ENCODE measurements at places on chromosomes 4 and X.

GRCh38 chr4:34972189-34972588 lies 1272.1 kb downstream of the ARAP2 start:
- no peak for DNase-seq

DNA sequence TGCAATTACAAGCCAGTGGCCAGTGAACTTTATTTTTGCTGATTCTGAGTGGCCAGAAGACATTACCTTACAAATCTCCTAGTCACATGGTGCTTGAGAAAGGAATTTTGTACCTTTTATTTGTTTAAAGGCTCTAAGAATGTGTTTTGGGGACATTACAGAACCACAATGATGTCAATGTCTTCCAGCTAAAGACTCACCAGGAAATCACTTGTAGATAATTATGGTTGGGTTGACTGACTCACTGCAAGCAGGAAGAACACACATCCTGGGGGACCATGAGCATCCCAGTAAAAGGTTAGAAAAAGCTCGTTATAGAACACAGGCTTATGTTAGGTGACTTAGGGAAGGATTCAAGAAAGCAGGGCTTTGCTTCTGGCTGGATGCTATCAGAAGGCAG lies 119.4 kb upstream of the FAM9B start:
- no peak for DNase-seq

- DNase-seq, result no peak
Observed at GRCh38 chrX:3514996-3515395, 168.5 kb upstream of the MXRA5 start.

DNA sequence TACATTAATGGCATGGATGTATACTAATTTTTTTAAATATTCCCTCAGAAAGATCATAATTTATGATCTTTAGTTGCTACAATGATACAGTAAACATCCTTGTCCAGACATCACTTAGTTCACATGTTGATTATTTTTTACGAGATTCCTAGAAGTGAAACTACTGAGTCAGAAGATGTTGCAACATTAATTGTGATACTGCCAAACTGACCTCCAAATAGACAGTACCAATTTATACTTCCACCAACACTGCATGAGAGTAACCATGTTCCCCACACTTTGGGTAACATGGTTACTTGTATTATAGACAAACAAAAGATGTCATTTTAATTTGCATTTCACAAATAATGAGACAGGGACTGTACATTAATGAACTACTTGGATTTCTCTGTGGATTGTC lies 19.6 kb downstream of the RCHY1 start:
- peak; percentile 67 for DNase-seq

- DNase-seq, result no peak
Observed at GRCh38 chr4:53917729-53918128, 146.7 kb downstream of the CHIC2 start.

DNA sequence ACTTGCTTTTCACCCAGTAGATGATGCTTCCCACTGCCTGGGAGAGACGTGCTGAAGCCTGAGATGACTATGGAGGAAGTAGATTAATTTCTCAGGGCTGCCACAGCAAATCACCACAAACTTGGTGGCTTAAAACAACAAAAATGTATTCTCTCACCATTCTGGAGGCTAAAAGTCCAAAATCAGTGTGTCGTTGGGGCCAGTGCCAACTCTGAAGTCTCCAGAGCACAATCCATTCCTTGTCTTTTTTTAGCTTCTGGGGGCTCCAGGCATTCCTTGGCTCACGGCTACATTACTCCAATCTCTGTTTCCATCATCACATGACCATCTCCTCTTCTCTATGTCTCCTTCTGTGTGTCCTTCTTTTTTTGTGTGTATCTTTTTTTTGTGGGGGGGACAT lies 105.8 kb upstream of the C1QTNF7 start:
- no peak for DNase-seq

GRCh38 chr4:177023951-177024350 lies 231.2 kb upstream of the VEGFC start:
- DNase-seq, result no peak

- no peak for DNase-seq
Observed at GRCh38 chr4:7653510-7654369, 219.0 kb upstream of the PSAPL1 start.

DNA sequence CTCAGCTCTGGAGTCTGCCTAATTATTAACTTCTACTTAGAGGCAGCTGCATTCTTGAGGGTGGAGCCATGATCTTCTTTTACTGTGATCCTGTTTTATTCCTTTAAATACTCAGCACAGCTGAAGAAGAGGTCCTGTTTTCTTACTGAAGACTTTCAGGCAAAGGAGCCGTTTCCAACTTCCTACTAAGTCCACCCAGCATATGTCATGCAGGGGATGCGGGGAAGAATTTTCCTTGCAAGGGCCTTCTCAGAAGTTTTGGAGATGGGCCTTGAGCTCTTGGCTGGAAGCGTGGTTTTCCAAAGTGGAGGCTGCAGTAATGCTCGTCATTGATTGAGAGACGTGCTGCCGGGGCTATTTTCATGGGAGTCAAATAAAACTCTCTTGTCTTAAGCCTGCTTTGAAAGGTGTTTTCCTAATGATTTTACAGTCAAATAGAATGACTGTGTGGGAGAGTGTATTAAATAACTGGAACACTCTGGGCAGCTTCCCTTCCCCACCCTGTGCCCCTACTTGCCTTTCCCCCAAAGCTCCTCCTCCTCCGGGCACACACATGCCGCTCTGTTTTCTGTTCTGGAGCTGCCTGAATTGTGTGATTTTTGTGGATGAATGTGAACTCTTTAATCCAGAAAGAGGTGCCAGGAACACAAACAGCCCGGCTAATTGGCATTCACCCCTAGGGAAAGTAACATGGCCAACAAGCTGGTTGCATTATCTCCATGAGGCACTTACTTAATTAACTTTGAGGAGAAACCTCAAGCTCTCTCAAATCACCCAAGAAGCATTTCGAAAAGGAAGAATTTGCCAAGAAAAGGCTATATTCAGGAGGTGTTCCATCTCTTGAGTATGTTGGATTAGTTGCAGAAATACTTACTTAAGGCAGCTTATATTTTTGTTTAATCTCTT lies 28.1 kb downstream of the FGF2 start:
- DNase-seq, result no peak

DNA sequence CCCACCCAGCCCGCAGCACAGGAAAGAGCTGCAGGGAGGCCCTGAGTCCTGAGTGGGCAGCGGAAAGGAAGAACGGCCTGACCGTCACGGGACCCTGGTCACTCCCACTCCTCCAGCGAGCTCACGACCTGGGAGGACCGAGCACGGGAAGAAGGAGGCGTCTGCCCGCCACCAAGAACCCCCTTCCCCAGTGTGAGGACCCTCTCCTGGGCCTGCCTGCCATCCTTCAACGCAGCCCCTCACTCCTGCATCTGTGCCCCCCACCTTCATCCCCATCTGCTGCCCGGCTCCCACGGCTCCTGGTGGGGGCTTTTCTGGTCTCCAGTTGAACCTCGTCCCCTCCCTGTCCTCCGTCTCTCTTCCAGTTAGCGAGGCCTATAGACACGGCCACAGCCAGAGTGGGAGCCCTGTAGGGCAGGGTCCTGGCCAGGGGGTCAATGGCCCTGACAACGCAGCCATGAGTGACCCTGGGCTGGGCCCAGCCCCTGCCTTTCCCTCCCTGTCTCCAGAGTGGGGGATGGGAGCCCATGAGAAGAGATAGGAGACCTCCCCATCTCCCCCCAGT lies 41.3 kb upstream of the MXD4 start:
- no peak for DNase-seq

DNA sequence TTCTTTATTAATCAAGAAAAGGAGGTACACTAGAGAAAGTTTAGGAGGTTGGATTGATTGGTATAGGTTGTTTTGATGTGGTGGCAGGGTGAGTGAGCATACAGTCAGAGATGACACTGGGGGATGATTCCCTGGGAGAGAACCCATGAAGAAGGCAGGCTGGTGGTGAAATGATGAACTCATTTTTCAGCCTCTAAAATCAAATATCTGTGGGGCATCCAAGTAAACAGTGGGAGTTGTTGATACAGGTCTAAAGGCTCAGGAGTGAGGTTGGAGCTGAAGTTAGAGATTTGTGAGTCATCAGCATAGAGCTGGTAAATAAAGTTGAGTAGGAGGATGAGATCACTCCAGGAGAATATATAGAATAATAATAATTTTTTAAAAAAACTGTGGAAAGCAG lies 10.0 kb upstream of the AP1S2 start:
- DNase-seq, result no peak

DNA sequence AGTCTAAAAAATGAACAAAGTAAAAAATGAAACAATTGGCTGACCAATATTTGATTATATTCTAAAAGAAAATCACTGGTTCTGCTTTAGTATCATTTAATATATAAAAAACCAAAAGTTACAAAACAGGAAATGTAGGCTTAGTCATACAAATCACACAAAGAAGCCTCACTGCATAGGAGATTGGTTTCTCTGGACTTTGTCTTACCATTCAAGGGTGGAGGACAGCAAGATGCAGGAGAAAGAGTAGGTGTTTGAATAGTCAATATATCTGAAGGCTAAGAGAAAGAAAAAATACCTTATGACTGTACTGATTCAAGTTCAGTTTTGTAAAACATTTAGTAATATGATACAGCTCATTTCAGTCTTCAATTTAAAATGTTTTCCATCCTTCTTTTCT lies 28.6 kb upstream of the TAF9B start:
- no peak for DNase-seq

- no peak for DNase-seq
Observed at GRCh38 chrX:84710611-84711010, 208.4 kb upstream of the HDX start.

GRCh38 chr4:6446538-6447451 lies 25.6 kb downstream of the PPP2R2C start:
- no peak for DNase-seq

DNA sequence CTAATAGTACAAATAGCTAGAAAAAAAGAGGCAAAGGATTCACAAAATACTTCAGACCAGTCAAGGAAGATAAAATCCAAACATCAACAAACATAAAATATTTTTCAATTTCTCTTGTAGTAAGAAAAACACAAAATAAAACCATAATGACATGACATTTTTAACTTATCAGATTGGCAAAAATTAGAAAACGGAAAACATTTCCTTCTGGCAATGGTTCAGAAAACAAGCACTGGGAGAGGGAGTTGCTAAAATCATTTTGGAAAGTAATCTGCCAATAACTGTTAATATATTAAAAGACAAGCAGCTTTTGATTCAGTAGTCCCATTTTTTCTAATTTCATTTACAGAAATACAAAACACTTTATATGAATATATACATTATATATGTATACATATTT lies 26.1 kb downstream of the TKTL2 start:
- DNase-seq, result no peak

- DNase-seq, result no peak
Observed at GRCh38 chr4:93947286-93947685, 118.7 kb downstream of the ATOH1 start.

Data from GM04503 (cell line).